Activated CD4-positive, alpha-beta T cell treated with anti-CD3 and anti-CD28 coated beads, Interleukin-2, amount 50 U/mL, for 1 hour (primary cell): ENCODE measurements at places on chromosomes 12 and 14.

DNA sequence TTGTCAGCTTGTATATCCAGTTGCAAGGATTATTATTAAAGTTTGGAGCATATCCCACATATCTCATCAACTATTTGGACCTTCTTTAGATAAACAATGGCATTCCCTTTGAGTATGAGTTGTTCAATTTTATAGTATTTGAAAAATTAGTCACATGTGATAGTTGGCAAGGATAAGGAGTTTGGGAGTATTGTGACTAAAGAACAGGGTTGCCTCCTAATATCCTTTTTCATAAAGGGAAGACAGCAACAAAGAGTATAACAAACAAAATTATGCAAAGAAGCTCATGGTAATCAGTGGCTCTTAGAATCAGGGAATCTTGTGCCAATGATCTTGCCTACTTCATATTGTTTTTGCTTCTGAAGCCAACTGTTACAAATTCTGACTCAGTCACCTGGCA lies 31.2 kb upstream of the KCNH5 start:
- DNase-seq, result no peak

- no peak for DNase-seq
These were observed 35.6 kb downstream of the A2M start for GRCh38 chr12:9079883-9080675.

DNA sequence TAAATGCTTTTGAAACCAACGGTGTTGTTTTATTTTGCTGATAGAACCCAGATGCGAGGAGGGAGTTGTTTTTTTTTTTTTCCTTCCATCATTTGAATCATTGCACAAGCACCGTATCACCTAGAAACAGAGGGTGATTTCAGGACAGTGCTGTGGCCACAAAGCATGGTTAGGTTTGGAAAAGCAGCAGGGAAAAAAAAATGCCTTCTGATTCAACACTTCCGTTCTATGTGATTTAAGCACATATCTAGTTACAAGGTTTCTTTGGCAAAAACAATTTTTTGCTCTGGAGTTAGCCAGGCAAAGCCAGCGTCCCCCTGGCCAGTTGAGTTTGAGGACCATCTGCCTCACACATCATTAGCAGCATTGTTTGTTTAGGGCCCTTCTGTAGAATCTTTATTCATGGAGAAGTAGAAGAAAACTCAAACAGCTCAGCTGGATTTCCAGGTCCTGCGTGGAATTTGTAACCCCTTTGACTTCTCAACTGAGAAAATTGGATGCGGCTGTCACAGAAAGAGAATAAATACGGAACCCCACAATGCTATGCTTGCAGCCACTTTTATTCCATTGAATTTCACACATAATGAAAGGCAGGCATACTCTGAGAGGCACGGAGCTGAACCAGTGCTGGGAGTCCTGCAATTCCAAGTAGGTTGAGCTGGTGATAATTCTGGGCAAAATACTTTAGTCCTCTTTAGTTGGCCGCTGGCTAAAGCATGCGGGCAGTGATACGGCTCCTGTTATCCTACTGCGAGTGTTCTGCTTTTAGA lies 17.0 kb upstream of the WNT5B start:
- no peak for DNase-seq

DNA sequence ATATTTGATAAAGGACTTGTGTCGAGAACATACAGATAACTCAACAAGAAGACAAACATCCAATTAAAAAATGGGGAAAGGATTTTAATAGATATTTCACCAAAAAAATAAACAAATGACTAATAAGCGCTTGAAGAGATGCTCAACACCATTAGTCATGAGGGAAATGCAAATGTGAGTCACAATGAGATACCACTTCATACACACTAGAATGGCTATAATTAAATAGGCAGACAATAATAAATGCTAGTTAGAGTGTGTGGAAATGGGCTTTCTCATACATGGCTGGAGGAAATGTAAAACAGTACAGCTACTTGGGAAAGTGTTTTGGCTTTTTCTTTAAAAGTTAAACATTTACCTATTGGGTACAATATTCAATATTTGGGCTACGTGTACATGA lies 34.8 kb downstream of the DLK1 start:
- no peak for DNase-seq

DNA sequence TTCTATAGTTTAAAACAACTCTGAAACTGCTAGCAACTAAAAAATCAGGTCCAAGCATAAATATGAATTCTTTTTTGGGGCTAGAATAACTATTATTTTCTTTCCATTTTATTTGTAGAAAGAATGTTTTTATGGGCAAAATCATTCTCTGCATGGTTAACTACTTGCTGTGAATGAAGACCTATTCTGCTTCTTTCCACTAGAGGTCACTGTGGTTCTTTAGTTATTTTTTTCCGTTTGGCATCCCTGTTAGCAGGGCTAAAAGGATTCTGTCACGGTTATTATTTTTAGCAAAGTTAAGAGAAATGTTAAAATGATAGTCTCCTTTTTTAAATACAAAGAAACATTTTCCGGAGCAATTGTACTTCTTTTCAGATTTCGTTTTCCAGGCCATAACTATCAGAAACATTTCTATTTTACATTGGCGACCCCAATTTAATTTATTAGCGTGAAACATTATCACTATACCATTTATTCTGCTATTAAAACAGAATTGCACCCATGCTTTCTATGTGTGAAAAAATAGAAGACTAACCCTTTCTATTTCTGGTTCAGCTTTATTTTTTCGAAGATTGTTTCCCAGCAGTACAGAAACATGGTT lies 404.8 kb downstream of the ATP23 start:
- DNase-seq, result no peak

DNA sequence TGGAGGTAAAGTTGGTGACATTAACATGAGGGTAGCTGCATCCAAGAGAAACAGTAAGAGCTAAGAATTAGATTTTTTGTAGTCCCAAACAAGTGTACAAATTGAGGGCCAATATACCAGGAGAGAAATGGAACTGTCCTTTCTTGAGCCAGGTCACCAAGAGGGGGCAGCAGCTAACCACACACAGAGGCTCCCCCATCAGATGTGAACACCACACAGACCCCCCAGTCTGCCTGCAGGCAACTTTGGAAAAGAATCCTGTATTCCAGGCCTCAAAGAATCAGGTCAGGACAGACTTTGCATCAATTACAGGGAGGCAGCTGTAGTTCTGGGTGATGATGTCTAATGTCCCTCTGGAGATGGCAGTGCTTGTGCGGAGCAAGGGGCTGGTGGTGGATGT lies 77.9 kb downstream of the SPTB start:
- no peak for DNase-seq

GRCh38 chr12:90621927-90622326 lies 333.0 kb downstream of the CCER1 start:
- DNase-seq, result no peak

DNA sequence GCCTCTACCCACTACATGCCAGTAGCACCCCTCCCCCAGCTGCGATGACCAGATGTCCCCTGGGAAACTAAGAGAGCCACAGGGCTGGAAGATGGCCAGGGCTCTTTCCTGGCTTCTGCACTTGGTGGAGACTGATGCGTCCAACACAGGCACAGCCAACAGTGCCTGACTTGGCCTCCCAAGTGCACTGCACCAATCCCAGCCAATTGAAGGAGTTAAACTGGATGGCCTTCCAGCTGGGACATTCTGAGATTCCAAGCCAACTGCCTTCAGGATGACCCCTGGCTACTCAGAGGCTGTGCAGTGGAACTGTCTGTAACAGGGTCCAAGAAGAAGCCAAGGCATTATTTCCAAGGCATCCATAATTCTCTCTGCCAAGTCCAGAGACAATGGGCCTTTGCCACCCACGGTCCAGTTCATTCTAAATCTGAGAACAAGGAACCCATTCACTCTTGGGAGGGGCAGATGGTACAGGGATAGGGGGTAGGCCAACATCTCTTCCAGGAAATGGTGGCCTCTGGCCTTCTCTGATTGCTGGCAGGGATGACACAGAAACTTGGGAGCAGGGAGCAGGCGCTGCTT lies 35.2 kb downstream of the PRIMA1 start:
- DNase-seq, result no peak

GRCh38 chr12:107148107-107148506 lies 54.8 kb upstream of the CRY1 start:
- no peak for DNase-seq

GRCh38 chr12:125192690-125193221 lies 127.5 kb downstream of the AACS start:
- DNase-seq, result no peak

DNA sequence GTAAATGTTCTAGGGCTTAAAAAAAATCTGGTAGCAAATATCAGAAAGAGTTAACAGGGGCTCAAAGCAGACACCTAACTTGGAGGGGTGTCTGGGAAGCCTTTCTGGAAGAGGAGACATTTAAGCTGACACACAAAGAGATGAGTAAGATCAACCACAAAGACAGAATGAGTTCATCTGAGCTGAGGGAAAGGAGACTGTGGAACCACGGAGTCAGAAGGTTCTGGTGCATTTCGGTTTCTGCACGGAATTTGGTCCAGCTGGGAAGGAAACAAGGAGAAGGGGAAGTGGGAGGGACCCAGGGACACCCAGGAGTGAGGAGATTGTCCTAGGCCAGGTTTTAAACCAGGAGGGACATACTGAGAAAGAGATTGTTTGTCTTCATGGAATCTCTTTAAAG lies 161.1 kb downstream of the PHETA1 start:
- no peak for DNase-seq

DNA sequence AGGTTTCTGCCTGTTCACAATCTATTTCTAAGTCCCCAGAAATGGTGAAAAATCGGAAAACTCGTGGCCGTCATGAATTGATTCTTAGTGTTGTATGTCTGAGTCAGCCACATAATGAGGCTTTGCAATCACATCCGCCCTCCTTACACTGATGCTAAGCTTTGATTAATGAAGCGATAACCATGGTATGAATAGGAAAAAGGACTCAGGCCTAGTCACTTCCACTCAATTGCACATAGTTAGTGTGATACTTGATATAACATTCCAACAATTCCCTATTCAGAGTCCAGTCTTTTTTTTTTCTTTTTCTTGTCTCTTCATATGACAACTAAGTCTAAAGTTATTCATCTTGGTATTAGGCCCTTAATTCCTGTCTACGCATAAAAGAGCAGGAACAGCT lies 1231.0 kb downstream of the VRK1 start:
- DNase-seq, result no peak

DNA sequence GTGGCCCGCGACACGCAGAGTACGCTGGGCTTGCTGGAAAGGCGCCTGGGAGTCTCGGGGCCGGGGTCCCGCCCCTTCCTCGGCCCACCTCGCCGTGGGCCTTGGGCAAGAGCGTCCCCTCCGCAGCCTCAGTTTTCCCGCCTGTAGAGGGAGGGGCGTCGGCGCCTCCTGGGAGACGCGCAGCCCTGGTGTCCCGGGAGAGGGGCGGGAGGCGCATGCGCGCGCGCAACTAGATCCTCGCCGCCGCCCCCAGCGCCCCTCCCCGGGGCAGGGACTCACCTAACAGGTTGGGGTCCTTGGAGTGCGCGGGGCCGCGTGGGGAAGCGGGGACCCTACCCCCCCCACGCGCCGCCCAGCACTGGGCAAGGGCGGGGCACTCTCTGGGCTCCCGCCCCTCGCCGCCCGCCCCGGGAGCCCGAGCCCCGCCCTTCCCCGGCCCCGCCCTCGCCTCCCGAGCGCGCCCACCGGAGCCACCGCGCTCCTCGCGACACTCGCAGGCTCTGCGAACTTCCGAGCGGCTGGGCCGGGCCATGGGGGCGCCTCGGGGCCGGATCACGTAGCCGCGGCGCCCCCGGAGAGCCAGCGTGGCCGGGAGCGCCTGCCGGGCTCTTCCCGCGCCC lies at the start of gene KIF26A:
TSS of gene KIF26A (plus strand) at position 490 of the 620 bp plus-strand sequence. CDS start 136 bp downstream, outside the sequence.
- no peak for DNase-seq

GRCh38 chr12:1862973-1863372 lies 42.6 kb downstream of the LRTM2 start:
- DNase-seq, result no peak

GRCh38 chr12:23911574-23911973 lies 37.9 kb downstream of the SOX5 start:
- no peak for DNase-seq
